ENCODE measurements at places on chromosomes 12 and 14.

GRCh38 chr12:97778111-97778510 is 315.5 kb downstream of the RMST start:
- DNase-seq = no peak

DNA sequence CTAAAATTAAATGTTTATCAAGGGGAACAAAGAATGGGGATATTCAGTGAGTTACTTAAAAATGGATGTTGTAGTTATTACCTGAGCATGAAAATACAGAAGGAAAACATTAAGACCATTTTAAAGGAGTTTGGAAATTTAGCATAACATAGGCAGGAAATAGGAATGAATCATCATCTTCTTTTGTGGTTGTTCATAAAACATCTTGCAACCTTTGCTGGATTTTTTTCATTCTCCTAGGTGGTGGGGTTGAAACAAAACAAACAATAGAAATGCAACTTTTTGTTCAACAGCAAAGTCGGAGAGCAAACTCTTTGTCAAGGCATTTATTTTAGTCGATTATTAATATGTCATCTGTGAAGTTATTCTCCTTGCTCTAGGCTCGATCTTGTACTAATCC is 275.1 kb downstream of the IPO8 start:
- no peak for DNase-seq

DNA sequence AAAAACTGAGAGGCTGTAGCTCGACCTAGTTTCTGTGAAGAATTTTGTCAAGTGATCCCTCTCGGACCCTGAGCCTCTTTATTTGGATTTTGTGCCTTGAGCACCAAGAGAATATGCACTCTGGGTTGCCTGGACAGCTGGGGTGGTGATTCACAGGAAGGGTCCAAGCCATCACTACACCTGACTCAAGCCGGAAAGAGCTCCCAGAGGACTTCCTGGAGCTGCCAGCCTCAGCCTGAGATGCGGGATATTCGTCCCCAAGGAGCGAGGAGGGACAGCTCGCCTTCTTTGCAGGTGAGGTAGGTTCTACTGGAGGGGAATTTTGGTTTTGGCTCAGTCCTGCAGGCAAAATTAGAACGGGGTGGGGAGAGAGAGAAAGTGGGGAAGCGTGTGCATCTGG is 94.3 kb downstream of the GALNT8 start:
- DNase-seq = no peak

DNA sequence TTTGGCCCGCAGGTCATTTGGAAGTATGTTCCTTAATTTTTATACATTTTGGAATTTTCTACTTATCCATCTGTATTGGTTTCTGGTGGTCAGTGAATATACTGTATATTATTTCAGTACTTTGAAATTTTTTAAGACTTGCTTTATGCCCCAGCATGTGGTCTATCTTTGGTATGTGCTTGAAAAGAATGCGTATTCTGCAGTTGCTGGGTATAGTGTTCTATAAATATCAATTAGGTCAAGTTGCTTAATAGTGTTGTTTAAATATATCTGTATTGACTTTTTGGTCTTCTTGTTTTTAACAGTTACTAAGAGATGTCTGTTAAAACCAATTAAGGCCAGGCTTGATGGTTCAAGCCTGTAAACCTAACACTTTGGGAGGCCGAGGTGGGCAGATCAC is 21.7 kb upstream of the SIX1 start:
- no peak for DNase-seq

DNA sequence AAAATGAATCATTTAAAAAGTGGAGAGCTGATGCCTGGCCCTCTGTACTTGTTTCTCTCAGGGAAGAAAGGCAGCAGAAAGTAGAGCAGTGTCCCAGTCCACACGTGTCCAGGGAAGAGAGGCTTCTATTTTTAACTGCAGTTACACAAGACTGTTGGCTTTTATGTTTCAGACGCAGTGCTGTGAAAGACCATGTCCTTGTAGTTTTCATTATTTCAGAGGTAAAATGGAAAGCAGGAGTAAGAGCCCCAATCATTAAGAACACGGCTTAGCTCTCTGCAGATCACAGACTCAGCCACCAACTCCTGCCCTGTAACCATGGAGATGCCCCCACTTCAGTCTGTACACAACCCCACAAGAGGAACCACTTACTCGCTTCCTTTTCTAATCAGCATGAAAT is 336.3 kb downstream of the DAD1 start:
- DNase-seq = no peak
